Activated CD8-positive, alpha-beta memory T cell treated with anti-CD3 and anti-CD28 coated beads for 1 hour (primary cell): ENCODE measurements at places on chromosomes 6 and 20.

DNA sequence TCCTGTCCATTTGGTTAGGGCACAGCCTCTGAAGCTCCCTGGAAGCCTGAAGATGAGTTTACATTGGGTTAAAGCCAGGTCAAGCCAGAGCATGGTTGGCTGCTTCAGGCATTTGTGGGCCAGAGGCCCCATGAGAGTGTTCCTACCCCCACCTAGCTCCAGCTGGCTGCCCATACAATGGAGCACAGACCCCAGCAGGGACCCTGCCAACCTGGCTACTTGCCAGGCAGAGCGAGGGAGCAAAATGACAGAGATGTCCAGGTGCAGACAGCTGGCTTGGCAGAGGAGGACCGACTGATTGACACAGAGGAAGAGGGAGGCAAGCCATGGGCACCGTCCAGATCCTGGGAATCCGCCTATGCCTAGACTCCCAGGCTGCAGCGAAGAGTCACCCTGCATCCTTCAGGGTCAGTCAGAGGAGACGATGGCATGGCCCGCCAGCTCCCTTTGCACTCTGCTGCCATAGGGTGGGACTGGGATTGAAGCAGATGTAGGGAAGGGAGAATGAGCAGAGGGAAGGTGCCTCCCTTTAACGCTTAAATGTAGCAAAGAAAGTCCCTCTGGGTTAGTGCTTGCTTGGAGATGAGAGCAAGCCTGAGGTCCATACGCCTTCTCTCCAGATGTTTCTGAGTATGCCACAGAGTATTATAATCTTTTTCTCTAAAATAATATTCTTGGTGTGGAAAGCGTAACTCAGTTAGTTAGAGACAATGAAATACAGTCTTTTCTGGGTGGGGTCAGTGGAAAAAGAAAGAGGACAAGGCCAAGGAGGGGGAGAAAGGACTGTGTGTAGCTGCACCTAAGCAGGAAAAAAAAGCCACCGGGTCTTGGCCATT is 77.6 kb upstream of the FYN start:
- DNase-seq, result no peak

DNA sequence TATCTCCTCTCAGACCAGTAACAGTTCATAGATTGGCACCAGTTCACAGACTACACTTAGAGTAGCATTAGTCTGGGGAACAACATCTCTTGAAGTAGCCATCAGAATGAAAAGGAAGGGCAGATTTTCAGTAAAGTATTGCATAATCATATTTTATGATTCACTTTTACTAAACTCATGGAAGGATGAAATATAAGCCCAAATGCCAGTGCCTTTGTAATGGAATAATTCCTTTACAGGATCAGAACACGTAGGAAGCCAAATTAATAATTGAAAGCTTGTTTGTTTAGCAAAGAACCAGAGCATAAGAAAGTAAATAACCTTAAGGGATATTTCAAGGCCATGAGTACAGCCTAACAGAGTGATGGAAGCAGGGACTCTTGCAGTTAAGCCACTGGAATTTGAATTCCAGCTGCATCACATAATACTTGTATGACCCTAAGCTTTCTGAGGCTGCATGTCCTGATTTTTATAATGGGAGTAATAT is 11.4 kb upstream of the LOC128125822 start:
- DNase-seq, result no peak

DNA sequence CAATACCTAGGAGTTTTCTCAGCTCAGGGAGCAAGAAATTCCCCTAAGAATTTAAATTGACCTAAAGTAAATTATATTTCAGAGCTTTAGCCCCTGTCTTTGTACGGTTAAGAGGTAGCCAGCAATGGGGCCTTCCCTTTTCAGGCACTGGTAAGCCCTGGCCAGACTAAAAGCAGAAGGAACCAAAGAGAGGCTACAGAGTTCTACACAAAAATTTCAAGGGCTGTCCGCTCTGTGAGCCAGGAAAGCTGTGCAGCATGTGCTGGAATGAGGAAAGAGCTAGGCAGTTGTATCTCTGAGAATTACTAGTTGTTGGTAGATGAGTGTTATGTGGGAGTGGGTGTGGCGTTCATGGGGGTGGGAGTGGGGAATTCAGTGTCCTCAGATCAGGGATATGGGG is 96.3 kb upstream of the MAFB start:
- DNase-seq, result no peak

- DNase-seq, result no peak
Observed at GRCh38 chr6:54011277-54011648, 100.0 kb upstream of the MLIP start.

- DNase-seq, result no peak
Observed at GRCh38 chr20:58219342-58219700, 9.1 kb downstream of the ANKRD60 start.

DNA sequence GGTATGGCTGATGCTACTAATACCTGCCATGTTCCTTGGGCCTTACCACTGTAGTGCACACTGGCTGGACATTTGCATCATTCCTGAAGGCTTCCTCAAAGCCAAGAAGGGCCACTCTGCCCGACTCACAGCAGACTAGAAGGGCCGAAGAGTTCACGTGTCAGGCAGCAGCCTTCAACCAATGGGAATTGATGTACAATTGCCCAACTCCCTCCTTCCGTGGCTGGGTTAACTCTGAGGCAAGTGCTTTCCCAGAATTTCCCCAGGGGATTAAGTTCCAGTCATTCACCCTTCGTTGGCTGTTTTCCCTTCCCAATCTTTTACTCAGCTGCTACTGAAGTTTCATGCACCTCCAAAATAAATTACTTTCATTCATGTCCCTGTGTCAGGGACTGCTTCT is 29.8 kb downstream of the PSMB9 start:
- DNase-seq, result no peak

DNA sequence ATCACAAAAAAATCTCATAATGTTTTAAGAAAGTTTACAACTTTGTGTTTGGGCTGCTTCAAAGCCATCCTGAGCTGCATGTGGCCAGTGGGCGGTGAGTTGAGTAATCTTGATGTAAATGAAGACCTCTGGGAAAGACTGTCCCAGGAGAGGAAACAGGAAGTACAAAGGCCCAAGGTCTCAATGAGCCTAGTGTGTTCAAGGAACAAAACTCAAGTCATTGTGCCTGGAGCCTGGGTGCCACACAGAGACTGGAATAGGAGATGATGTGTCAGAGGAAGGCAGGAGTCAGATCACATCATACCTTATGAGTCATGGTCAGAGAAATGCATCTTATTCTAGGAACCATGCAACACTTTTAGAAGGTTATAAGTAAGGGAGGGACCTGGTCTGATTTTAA is 51.5 kb downstream of the COL19A1 start:
- no peak for DNase-seq

- DNase-seq, result no peak
Observed at GRCh38 chr20:57708694-57709673, 831 bp downstream of the PMEPA1 start.

- DNase-seq, result no peak
Observed at GRCh38 chr6:129607581-129608186, 102.3 kb downstream of the ARHGAP18 start.

GRCh38 chr6:122660296-122660695 is 50.1 kb downstream of the PKIB start:
- no peak for DNase-seq

GRCh38 chr20:31559704-31560093 is 45.4 kb upstream of the ID1 start:
- no peak for DNase-seq

DNA sequence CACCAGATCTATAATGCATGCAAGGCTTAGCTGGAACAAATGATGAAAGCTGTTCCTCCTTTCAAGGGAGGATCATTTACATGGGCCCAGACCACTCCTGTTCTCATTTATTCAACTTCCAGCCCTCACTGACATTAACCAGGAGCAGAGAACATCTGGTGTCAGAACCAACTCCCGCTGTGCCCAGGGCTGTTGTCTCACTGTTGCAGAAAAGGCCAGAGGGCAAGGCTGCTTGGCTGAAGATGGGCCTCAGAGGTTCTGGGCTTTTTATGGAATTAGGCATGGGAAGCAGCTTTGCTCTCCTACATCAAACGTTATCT is 164.2 kb downstream of the GMPR start:
- DNase-seq, result no peak

- DNase-seq, result no peak
Observed at GRCh38 chr6:39614393-39614950, 110.7 kb downstream of the KIF6 start.

DNA sequence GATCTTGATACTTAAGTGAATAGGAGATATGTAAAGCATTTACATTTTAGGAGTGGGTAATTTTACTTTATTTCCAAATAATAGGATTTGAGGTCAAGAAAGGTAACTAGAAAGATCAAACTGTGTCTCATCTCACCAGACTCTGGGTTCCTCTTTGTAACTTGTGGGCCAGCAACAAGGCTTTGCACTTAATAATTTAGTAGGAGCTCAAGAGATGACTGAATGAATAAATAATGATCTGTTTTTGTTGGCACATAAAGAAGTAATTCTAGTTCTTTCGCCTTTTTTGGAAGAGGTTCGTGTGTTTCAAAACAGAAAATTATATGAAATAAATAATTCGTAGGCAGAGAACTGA is 67.4 kb upstream of the FABP7 start:
- DNase-seq, result no peak

GRCh38 chr6:106977246-106977645 is 2.7 kb upstream of the CD24 start:
- DNase-seq, result no peak

GRCh38 chr6:20265842-20266241 is 53.6 kb upstream of the MBOAT1 start:
- no peak for DNase-seq

GRCh38 chr6:137136065-137136464 is 37.4 kb downstream of the IL22RA2 start:
- DNase-seq, result no peak

DNA sequence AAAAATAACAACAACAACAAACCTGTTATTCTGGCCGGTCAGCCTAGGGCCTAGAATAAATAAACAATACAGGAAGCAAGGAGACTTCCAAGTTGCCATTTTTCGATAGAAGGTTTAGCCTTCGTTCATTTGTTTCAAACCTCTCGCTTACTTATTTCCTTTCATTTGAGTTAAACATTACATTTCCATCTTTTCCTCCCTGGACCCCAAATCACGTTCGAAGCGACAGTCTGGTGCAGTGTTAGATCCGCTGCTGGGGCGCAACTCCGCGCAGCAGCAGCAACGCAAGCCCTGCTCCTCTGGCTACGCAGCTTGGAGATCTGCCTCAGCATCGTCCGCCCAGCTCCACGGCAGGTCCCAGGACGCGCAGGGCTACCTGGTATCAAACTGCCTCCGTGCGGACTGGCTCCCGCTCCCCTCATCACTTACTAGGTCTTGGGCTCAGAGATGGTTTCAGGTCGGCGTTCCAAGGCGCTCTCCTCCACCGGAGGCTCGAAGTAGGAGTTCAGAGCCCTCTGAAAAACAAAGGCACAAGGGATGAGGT is 530 bp downstream of the TDP2 start:
- no peak for DNase-seq

DNA sequence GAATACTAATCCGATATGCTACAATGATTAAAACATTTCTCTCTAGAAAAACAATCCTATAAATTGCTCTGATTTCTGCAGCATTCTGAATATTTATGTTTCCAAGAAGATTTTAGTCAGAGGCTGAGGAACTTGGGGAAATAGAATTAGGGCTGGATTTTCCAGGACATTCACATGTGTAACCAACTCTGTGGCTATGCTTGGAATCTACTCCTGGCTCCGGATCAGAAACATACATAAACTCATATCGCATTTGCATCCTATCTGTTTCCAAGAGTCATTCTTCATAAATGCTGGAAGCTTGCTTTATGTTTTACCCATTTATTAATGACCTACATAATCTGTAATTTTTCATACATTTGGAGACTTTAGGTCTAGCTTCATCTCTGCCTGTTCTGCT is 459.9 kb upstream of the MARCKS start:
- no peak for DNase-seq

- DNase-seq, result no peak
Observed at GRCh38 chr6:36375644-36376155, 11.8 kb downstream of the ETV7 start.

- no peak for DNase-seq
Observed at GRCh38 chr6:106025655-106026054, 60.5 kb upstream of the PRDM1 start.

DNA sequence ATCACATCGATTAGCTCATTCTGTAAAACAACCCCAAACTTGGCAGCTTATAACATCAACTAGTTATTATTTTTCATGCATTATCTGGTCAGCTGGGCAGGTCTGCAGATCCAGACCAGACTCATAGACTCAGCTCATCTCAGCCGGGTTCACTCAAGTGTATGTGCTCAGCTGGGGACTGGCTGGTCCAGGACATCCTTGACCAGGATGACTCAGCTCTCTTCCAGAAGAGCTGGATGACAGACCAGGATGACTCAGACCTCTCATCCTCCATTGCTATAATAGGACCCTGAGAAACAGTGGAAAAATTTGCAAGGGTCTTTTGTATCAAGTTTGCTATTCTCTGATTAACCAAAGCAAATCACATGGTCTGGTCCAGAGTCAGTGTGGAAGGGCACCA is 312.5 kb upstream of the PLCB4 start:
- DNase-seq, result no peak

DNA sequence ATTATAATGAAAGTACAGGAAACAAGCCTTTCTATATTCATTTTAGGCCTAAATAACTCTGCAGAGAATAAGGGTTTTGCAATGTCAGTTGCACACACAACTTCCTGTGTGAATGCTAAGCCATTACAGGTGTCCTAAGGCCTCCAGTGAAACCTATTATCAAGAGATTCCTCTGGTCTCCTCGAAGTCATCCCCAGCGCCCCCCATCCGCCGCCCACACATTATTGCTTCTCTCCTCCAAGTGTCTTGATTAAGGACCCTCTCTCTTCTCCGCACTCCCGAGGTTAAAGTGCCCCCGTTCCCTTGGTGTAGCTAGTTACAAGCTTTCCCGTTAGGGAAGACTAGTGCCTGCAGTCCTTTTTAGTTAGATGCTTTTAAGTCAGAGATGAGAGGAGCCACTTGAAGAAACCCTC is 1.3 kb downstream of the HIVEP2 start:
- DNase-seq, result peak; percentile 23

GRCh38 chr6:56821005-56821432 is 133.9 kb upstream of the BEND6 start:
- no peak for DNase-seq

- DNase-seq, result no peak
Observed at GRCh38 chr6:15384901-15385300, 139.0 kb downstream of the JARID2 start.

DNA sequence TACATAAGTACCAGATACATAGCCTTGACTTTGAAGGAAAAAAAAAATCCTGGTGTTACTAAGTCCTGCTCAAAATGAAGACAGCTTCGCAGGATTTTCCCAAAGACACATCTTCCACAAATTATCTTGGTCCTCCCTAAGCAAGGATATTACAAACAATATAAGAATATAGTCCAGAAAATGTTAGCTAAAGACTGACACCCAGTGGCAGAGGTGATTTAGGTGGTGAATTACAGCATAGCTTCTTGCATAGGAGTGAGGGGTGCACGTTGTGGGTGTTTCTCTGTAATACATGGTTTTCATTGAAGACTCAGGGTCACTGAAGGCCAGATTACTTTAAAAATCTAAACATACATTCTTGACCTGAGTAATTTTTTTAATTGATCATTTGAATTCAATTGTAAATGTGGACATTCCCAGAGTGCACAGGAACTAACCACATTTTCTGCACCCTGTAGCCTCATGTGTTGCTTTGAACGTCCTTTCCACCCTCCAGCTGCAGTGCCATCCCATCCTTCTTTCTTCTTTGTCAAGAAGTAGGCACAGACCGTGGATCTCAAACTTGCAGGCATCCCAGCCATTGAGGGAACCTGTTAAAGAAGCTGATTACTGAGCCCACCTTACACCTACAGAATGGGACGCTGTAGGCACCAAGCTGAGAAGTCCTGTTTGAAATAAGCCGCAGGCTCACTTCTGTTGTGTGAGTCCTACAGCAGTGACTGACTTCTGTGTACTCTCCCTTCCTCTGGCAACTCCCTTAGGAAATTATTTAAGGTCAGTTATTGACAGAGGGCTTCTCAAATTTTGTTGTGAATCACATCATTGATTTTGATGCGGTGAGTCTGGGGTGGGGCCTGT is 102.6 kb downstream of the PERP start:
- no peak for DNase-seq
